ENCODE measurements at places on chromosomes 7 and 10.
A peak's percentile ranks its signal among the peaks of the same experiment; 100 is the strongest.

DNA sequence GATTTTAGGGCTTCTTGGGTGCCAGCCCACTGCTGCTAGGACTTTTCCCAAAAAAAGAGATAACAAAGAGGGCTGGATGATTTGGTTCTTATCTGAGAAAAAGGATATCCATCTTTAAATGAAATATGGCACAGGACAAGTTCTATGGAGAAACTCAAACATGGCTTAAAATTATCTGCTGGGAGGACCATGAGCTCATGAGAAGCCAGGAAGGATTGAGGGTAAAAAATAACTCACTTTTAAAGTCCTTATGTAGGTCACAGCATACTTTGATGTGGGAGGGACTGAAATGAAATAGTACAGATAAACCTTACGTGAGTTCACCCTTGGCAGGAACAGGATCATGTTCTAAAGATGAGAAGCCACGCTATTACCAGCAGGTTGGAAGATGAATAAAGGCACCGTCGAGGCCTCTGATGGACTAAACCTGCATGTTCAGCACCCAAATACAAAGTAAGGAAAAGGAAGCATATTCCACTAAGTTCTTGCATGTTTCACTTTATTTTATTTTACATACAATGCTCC, 369.2 kb upstream of the KLF6 start:
- no peak for DNase-seq

DNA sequence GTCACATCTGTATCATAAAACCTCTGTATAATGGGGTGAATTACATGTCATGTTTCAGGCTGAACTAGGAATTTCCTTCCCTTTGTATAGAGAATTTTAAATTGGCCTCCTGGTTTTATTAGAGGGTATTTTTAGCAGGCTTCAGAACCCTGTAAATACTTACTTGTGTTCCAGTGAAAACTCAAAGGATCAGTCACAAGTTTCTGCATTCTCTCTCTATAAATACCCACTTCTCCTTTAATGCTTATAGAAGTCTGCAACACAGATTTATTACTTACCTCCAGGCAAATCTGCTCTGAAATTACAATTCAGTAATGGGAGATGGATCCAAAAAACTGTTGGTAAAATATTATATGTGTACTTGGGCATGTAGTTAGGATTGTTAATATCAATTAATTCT, 161.6 kb downstream of the GLI3 start:
- DNase-seq, result no peak

DNA sequence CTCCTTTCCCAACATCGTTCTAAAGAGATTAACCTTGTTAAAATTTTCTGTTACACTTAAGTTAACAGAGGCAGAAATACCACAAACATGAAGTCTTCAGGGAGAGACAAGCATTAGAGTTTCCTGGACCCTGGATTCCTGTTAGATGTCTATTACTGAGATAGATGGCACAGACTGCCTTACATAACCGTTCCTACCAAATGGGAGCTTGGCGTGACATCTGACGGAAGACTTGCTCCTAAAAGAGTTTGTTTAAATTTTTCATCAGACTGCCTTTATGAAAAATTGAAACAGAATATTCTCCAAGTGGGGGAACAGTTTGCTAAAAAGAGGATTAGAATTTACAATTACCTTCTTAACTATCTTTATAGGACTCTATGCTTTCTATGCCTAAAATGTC, 22.7 kb downstream of the ANK3 start:
- DNase-seq, result peak; percentile 80

DNA sequence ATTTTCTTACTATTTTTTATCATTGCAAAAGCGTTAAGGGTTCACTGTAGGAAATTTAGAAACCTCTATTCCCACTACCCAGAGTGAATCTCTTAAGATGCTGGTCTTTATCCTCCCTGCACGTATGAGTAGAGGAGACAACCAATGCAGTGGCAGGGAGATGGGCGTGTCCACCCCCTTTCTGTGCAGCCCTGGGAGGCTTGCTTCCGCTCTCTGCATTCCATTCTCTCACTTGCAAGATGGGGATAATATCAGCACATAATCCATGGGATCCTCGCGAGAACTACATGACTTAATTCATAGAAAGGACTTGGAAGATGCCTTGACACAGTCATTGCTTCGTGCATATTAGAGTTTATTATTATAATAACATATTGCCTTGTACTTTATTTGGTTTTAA, 196.2 kb downstream of the KLF6 start:
- DNase-seq, result no peak

- no peak for DNase-seq
Observed at GRCh38 chr10:7534480-7534852, 123.6 kb upstream of the SFMBT2 start.

DNA sequence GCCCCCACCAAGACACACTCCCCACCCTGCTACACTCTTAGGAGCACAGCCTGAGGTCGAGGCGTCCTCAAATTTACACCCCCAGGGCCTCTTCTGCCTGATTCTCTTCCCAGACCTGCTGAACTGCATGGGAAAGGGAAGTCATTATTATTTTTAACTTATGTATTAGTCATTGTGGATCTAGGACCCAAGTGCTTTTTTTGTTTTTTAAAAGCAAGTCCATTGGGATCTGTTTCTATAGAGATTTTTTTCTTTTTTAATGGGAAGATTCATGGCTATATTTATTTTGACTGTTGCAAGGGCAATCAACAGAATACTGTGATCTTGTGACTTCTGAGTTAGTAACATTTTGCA, 203.8 kb downstream of the ZMYND11 start:
- no peak for DNase-seq

DNA sequence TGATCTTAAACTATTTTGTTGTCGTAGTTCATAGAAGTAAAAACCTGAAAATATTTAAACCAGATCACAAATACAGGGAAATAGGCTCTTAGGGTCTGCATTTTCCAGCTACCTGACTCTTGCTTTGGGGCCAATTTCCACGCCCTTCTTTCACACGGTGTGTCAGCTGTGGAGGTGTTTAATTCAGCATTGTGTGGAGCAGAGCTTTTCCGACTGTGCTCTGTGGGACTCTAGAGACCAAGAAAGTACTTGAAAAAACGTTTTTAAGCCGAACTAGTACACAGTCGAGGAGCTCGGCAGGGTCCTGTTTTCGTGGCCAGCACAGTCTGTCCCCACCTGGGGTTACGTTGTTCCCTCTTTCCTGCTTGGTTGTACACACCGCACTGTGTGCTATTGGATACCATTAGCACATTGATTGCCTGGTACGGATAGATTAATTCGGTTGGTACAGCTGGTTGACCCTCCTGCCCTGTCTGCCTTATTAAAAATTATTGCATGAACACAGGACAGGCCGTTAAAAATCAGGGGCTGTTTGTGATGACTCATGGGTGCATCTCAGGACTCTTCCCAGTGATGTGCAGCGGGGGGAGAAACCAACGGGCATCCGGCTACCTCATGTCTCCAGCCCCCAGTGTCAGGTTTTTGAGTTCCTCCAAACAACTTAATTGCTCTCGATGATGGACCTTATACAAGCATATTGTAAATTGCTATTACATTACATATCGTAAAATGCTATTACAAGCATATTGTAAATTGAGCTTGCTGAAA, 80.7 kb upstream of the BTBD16 start:
- no peak for DNase-seq

GRCh38 chr7:24917510-24918239, 62.3 kb downstream of the OSBPL3 start:
- DNase-seq, result no peak

GRCh38 chr7:106064771-106065574, 47.1 kb downstream of the SYPL1 start:
- DNase-seq, result peak; percentile 17

GRCh38 chr10:37736120-37736519, 121.3 kb downstream of the ZNF248 start:
- DNase-seq, result no peak

DNA sequence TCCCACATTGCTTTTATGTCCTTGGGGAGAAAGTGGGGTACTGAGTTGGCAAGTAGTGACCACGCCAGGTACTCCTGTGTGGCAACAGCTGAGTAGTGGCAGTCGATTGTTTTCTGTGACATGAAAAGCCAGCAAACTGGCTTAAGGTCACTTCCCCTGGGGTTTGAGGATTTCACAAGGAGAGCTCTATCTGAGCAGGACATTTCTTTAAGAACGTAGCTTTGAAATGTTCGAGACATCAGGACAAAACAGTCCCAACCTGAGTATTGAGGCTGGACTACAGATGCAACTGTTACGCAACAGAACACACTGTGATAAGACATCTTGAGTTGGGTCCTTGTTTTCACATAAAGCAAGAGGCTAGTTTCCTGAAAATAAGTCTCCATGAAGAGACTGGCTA, 146.7 kb upstream of the KLF14 start:
- DNase-seq, result no peak

DNA sequence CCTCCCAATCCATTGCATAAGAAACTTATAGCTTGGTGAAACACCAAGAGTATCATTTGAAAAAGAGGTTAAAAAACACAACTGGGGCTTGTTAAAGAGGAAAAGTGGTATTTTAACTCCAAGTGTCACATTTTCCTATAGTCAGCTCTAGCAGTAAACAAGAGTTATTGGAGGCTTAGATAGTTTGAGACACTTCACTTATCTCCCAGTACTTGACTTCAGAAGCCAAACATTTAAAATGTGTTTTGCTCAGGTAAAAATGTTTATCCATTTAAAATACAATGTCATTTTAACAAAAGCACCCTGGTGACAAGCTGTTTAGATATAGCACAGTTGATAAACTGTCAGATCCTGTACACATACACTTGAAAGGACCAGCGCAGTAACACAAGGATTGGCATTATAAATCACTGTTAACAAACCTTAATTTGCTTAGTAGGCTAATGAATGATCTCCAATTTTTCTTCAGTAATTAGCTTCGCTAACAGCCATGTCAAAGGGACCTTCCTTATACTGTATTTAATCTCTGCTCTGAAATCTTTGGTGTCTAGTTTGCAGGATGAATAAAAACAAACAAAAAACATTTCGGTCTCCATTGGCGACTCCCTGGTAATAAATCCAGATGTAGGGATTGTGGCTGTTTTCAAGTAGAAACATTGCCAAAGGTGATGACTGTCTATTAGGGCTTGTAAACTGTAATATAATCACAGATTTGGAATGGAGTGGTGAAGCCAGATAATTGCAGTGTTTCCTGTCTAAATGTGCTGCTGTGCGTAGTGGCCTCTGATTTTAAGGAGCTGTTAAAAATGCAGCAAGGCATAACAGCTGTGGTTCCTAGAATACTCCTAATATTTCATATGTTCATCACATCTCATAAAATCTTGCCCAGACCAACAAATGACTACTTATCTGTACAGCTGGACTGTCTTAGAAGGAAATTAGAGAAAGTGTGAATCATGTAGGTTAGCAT, 545.1 kb downstream of the AUTS2 start:
- no peak for DNase-seq

DNA sequence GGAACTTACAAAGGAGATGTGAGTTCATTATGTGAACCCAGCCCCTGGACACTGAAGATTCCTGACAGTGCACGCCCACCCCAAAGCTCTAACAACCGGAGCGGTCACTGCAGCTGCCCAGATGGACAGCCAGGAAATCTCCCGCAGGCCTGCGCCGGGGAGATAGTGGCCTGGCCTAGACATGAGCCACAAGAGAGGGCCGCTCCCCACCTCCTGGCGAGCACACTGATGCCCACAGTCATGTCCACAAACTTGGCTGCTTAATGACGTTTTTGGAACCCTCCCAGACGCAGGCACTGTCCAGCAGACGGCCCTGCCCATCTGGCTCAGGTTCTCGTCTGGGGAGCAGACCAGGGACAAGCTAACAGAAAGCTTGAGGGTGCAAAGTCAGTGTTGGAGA, 34.2 kb downstream of the TCERG1L start:
- no peak for DNase-seq

DNA sequence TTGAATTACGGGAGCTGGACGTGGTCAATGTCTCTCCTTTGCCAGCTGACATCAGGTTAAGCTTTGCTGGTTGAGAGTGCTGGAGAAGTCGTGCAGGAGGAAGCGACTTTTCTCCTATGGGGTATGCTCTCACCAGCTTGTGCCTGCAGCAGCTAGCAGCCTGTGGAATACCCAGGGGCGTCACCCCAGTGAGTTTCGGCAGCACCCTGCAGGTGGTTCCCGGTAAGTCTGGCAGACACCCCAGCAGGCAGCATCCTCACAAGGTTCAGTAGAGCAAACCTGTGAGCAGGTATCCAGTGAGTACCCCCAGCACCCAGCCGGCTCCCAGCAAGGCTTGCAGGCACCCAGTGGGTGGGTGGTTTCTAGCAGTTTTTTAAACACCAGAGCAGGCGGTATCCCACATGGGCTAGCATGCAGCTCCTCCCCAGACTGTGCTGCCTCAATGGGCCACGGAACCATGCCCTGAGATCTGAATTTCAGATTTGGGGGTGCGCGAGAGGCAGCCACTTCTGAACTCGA, 74.8 kb upstream of the SVIL start:
- no peak for DNase-seq

- peak; percentile 5 for DNase-seq
Observed at GRCh38 chr7:99312316-99313203, 13.1 kb upstream of the ARPC1A start.

GRCh38 chr7:112897839-112898431, 107.7 kb upstream of the TMEM168 start:
- no peak for DNase-seq

- DNase-seq, result no peak
Observed at GRCh38 chr7:78284945-78285344, 486.4 kb downstream of the PHTF2 start.

- DNase-seq, result peak; percentile 4
Observed at GRCh38 chr7:94620703-94621118, 35.2 kb downstream of the SGCE start.

DNA sequence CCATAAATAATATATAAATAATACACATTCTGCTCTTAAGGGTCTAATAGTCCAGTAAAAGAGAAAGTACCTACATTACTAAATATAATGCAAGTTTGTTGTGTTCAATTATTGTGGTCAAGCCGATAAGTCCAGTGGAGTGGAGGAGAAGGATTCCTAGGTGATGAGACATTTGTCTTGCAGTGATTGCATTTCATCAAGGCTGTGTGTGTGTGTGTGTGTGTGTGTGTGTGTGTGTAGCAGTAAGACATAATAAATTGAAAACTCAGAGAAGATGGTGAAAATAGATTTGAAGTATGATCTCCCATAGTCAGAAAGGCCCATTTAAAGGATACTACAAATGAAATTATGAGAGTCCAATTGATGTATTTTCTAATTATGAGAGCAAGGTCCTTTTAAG, 192.5 kb upstream of the SEMA3C start:
- no peak for DNase-seq

DNA sequence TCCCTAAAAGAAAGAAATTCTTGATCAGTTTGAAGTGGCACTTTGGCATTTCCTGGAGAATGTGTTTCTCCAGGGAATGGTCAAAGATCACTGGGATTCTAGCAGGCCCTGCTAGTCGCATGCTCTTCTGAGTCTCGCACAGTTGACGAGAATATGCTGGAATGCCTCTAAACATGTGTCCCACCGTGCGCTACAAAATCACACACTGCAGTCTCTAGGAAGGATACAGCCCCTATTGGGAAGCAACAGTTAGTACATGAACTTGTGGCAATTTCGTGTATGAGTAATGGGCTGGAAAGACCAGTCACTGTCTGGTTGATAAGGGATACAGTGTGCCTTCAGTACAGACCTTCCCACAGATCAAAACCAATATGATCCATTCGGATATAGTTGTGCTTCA, 257.9 kb downstream of the PRPF18 start:
- no peak for DNase-seq

GRCh38 chr10:3365630-3366029, 193.0 kb upstream of the PITRM1 start:
- no peak for DNase-seq

All from C1 segment of cervical spinal cord (tissue), 14 donors.